Nucleus accumbens (tissue), 56 donors: ENCODE measurements at places on chromosomes 2 and 18.

DNA sequence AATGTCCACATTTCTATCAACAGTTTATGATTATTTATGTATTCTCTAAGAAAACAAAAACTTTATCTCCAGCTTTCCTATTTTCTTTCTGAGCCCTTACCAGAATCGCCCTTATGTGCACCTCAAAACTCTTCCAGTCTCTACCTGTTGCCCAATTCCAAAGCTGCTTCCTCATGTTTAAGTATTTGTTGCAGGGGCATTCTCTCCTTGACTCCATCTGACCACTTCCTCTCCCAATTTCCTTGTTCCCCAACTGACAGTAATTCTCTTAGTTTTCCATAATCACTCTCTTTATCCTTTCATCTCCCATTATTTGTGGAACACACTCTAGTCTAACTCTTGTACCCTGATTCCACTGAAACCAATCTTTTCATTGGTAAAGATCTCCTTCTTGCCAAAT is 105.4 kb upstream of the RBBP8 start:
- DNase-seq: no peak

DNA sequence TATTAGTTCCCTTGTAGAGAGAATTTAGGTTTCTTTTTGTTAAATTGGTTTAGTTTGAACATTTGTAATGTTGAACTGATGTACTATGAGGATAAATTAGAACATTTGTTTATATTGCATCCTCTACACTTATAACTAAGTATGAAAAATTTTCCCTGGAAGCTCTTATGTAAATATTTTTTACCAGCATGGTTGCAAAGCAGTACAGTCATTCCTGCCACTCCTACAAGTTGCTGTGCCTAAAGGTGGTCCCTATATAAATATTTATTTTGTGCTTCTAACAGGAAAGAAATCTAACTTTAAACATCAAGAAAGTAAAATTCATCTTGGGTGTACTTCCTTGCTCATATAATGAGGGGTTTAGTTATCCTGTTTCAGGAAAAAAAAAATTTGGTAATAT is 14.2 kb downstream of the TWSG1 start:
- DNase-seq: no peak

GRCh38 chr18:26719896-26720295 is 145.6 kb downstream of the AQP4 start:
- no peak for DNase-seq

DNA sequence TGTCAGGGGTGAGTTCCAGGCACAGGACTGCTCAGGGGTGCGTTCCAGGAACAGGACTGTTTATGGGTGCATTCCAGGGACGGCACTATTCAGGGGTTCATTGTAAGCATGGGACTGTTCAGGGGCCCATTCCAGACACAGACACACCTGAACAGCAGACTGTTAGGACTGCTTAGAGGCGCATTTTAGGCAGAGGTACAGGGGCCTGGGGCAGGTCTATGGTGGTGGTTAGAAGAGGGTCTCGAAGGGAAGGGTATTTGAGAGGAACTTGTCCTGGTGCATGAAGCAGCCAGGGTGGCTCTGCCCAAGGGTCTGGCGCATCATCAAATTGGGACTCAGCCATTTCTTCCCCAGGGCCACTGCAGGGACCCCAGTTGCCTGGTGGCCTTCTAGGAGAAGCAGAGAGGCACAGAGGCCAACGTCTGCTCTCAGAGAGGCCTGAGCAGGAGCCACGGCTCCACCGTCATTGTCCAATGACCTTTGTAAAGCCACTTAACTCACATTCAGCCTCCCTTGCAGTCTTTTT is 14.8 kb upstream of the MLPH start:
- no peak for DNase-seq

- no peak for DNase-seq
These were observed 4.4 kb downstream of the AFF3 start for GRCh38 chr2:100137866-100138570.

GRCh38 chr18:79290876-79291275 is 104.9 kb upstream of the NFATC1 start:
- no peak for DNase-seq

DNA sequence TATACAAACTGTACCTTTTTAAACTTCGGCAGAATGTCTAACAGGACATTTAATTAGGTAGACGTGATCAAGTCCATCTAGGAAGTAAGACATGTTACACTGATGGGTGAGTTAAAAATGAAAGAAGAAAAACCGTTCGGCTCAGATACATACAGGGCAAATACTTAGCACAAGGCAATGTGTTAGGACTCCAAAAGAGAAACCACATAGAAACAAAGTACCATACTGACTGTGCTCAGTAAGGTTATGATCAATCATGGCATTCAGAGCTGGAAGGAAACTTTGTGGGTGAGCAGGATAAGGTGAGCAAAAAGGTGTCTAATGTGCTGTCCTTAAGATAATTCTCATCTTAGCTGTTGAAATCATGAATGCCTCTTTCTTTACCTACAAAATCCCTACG is 211.9 kb downstream of the STK39 start:
- no peak for DNase-seq

GRCh38 chr18:74380916-74381315 is 65.3 kb downstream of the C18orf63 start:
- DNase-seq: no peak

DNA sequence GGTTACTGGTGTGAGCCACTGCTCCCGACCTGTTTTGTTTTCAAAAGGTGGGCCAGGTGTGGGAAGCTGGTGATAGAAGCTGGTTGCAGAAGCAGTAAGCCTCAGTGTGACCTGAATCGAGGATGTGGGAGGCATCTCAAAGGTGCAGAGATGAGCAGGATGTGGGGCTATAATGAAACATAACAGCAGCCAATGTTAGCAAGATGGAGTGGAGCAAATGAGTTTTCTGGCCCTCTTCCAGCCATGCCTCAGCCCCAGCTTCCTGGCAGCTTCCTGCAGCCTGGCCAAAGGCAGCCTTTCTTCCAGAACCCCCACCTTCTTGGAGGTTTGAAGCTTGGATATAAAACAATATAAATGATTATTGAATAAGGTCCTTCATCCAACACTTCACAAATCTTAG is 184.8 kb downstream of the NCK2 start:
- DNase-seq: no peak

- no peak for DNase-seq
These were observed 68.2 kb downstream of the ZSWIM2 start for GRCh38 chr2:186780701-186781316.

GRCh38 chr2:226760412-226761194 is 39.0 kb downstream of the IRS1 start:
- DNase-seq: no peak

DNA sequence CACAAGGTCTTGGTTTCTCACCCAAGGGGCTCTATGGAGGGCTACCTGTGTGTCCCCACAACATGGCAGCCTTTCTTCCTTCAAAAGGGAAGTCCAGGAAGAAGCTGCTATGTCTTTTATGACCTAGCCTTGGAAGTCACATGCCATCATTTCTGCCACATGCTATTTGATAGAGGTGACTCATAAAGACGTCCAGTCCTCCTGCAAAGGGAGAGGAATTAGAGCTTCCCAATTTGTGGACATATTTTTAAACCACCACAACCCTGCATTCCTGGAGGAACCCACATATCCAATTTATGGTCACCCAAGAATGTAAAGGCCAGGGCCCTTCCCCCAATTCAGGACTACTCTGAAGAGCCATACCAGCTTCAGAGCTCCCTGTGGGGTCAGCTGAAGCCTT is 246.2 kb downstream of the CYP26B1 start:
- DNase-seq: no peak

- no peak for DNase-seq
These were observed 349.2 kb downstream of the ADCYAP1 start for GRCh38 chr18:1253827-1254226.

DNA sequence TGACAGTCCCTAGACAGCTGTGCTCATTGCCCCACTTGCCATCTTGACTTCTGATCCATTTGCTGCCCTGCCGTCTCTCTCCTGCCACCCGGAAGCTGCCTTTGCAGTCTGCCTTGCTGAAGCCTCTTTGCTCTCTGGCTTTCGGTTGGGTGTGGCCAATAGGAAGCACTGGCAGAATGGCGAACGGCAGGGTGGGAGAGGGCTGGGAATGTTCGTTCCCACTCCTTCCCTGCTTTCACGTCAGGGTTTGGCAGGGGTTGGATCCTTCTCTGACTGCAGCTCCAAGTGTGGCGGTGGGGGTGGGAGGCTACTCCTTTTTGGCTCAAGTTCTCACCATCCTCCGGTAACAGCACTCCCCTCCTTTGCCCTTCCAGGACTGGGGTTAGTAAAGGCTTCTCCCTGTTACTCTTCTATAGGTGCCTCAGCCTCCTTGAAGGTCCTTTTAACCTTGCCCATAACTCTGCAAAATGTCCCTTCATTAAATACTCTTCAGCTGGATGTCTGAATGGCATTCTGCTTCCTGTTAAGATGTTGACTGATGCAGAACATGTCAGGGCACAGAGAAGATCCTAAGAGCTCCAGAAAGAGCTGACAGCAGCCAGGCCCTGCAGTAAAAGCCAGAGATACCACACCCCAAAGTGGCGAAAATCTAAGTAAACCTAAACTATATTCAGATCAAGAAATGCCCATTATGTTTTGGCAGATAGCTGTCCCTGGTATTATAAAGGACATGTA is 299.7 kb downstream of the CDCA7 start:
- DNase-seq: no peak

GRCh38 chr18:79610461-79611039 is 69.1 kb upstream of the CTDP1 start:
- no peak for DNase-seq

DNA sequence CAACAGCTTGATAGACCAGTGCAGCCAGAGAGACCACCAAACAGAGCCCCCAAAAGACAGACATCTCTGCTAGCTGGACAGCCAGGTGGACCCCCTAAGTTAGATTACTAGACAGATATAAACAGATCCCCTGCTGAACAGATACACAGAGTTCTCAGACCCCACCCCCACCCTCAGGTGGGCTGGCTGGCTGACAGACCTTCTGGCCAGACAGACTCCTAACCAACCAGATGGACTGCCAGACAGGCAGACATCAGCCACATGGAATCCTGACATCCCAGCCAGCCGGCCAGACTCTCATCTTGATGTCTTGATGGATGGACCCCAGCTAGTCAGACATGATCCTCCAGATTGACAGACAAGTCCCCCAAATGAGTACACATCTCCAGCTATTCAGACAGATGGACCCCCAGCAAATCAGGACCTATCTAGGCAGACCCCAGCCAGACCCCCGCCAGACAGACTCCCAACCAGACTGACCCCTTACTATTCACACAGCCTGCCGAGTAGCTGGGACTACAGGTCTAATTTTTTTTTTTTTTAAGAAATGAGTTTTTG is 18.0 kb downstream of the PTPN18 start:
- DNase-seq: no peak

- DNase-seq: no peak
These were observed 7.6 kb upstream of the DSG2 start for GRCh38 chr18:31490387-31490786.

GRCh38 chr2:25103287-25103871 is 61.5 kb downstream of the EFR3B start:
- DNase-seq: no peak

DNA sequence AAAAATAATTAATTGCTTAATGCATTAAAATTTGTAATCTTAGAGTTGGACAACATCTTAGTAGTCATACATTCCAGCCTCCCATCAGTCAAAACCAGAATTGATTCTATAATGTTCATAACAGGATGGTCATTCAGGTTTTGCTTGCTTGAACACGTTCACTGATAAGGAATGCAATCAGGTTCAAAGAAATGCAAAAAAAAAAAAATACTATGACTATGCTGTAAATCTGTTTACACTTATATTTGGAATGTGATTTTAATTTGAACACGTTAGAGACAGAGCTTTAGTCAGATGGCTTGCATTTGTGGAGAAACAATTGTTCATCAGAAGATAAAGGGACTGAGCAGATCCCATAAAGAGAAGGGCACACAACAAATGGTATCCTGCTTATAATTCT is 131.3 kb upstream of the UNC80 start:
- DNase-seq: no peak

GRCh38 chr2:42971947-42972736 is 179.8 kb upstream of the HAAO start:
- no peak for DNase-seq

DNA sequence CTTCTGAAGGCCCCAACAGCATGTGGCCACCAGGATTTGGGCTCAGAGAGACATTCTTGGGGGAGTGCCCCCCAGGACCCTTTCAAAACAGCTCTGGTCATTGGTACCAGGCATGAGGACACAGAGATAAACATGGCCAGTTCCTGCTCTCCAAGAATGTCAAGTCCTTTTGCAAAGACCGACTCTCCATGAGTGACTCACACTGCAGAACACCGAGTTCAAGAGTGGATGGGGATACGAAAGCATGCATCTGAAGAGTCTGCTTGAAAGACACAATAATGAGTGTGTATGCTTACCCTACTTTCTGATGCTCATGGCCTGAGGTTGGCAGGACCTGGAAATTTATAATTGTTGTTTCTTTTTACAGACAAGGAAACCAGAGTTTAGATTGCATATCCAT is 450.6 kb downstream of the TSN start:
- no peak for DNase-seq

DNA sequence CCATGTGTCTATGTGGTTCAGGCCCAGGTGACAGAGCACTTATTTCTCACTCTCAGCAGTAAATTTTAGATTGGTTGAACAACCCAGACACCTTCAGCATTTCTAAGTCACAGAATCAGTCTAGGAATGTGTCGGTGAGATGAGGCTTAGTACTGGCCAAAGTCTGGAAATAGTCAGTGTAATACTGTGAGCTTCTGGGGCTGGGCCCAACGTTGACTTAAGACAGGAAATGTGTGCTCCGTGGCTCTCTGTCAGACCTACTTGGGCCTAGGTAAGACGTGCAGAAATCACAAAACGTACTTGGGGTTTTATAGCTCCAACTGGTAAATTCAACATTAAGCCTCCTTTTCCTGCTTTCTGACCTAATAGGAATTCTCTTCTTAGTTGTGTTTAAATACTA is 160.3 kb upstream of the COL3A1 start:
- no peak for DNase-seq

DNA sequence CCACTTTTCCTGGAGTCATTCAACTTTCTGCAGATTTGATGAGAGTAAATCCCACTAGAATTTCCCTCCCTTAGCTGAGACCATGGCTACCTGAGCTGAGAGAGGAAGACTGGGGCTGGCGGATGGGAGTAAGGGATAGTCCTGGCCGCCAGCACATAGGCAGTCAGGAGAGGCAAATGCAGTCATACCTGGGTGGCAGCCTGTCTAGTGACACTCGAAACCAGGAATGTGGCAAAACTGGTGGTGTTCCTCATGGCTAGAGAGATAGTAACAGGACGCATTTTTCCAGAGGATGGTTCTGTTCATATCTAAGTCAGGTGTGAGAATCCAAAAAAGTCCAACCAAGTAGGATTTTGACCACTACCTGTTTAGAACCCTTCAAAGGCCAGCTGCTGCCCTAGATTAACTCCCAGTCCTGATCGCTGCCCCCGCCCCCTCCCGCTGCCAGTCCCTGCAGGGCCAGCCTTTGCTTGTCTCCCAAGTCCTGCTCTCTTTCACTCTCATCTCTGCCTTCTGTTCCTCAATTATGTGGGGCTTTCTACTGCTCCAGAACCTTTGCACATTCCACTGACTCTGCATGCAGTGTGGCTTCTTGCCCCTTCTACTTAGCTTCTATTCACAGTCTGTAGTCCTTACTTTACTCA is 17.4 kb upstream of the SCG2 start:
- no peak for DNase-seq

GRCh38 chr2:206095536-206096332 is 9.8 kb upstream of the INO80D start:
- no peak for DNase-seq
